ENCODE measurements at places on chromosomes 1 and 21.

GRCh38 chr21:42038393-42038792 is 28.2 kb upstream of the ZBTB21 start:
- DNase-seq = no peak

DNA sequence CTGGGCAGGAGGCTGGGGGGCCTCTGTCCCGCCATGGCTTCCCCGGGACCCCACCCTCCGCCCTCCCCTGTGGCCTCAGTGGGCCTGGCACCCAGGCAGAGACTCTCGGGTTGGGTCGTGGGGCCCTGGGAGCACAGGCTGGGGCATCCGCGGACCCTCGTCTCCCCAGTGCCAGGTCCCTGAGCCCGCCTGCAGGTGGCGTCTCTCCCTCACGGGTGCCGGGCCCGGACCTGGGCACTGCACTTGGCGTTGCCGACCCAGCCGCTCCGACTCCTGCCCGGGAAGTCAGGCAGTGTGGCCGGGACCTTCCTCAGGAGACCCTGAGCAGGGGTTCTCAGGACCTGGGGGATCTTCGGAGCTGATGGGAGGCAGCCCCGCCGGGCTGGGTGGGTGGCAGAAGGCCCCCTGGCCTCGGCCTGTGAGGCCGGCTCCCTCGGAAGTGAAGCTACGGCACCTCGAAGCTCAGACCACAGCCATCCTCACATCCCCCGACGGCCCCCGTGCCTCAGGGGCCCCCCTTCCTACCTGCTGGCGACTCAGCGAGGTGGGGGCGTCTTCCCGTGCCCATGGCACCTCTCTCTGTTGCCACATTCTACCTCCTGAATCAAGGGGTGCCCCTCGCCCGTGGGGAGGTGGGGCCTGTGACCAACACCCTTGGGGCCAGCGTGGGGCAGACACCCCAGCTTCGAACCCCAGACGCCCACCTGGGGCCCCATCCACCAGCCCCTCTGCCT is 6.4 kb upstream of the C1orf159 start:
- DNase-seq = peak; percentile 91

DNA sequence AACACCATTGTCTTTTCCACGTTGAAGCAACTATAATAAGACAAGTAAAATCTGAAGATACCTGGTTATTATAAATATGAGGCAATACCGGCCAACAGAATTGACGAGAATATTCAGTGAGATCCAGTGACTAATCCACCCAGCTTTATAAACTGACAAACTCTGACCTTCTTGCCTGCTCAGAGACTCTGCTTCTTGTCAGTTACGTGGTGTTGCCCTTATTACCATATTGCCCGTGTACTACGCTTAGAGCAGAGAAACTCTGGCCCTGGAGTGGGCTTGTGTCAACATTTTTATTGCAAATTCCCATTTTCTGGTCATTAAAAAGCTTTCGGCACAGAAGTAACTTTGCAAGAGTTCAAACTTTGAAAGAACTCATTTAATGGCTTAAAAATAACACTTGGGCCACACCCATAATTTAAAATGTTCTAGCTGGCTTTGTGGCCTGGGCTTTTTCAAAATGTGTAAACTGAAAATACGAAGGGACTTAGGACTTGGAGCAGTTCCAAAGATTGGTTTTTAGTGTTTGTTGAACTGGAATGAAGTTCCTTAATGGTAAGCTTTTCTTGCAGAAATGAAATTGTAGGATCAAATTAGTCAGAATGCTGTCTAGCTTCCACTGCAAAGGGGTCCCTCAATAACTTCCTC is 266.2 kb downstream of the LMO4 start:
- DNase-seq = no peak

DNA sequence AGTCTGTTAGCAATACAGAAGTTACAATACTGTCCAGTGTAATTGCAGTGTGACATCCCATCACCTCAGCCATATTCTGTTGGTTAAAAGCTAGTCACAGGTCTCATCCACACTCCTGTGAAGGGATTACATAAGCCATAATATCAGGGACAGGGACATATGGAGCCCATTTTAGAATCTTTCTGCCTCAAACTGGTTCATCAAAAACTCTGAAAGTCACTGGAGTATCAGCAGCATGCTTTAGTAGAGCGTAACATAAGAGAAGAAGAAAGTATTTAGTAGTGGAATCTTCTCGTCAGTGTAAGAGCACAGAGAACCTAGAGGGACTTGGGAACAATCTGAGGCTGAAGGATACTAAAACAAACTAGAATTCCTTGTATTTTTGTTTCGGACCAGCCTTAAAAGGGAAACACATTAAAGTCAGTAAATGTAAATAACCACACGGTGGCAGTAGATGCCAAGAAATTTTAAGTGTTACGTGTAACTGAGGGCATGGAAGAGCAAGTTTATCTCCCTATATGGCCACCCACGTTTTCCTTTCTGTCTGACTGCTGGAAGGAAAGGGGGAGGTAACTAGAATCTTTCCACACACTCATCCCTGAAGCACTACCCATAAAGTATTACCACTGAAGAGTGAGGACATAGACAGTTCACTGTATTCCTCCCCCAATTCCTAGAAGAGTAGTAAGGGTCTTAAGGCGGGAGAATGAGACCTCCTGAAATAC is 41.6 kb upstream of the AGL start:
- peak; percentile 18 for DNase-seq

DNA sequence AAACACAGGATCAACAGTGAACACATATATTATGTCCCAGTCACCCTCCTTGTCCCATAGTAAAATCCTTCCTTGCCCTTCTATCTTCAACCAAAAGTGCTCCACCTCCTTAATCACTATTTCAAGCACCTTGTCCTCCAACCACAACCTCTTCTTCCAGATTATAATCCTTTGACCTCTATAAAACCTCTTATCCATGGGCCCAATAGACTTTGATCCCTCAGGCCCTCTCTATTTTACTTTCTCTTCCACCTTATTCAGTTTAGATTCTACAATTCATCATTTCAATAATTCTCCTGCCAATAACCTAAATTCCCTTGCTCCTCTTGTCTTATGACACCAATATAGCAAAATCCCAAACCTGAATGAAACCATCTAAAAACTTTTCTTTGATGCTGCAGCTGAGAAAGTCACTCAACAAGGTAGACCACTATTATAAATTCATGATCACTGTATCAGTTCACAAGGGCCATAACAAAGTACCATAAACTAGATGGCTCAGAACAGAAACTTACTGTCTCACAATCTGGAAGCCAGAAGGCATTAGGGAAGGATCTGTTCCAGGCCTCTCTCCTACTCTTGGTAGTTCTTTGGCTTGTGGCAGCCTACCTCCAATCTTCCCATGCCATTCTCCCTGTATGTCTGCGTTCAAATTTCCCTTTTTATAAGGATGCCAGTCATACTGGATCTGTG is 24.8 kb downstream of the EPS15 start:
- DNase-seq = no peak

DNA sequence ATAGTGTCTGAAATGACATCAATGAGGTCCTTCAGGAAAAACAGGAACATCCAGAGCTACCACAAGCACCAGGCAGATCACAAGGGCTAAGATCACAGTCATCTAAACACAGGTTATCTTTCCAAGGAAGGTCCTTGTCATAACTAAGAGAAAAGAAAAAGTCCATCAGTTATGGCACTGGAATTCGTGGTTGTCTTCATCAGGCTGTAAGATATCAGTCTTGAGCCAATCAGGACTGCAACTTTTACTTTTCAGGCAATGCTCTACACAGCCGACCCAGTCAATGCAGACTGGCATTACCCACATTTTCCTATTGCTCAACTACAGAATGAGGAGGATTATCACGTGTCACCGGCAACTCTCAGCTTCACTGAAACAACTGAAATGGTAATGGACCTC is 26.4 kb downstream of the SORT1 start:
- peak; percentile 10 for DNase-seq

Data from activated naive CD8-positive, alpha-beta T cell treated with anti-CD3 and anti-CD28 coated beads, Interleukin-2, amount 50 U/mL, for 24 hours (primary cell).